ENCODE measurements at places on chromosomes 1 and 21.
A peak's percentile ranks its signal among the peaks of the same experiment; 100 is the strongest.

DNA sequence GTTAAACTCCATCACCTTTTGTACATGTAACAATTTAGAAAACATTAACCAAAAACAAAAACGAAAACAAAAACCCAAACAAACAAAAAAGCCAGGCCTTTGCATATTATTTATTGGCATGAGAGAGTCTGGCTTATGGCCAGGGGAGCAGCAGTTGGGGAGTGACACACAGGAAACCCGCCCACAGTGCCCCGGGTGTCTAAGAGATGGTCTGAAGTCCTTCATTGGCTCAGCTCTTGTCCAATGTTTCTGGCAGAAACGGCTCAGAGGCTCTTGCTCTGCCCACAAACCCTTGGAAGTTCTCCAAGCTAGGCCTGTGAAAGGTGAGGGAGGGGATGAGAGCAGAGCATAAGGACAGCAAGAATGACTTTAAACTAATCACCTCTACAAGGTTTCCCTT is 131.5 kb downstream of the CNIH3 start:
- no peak for DNase-seq

DNA sequence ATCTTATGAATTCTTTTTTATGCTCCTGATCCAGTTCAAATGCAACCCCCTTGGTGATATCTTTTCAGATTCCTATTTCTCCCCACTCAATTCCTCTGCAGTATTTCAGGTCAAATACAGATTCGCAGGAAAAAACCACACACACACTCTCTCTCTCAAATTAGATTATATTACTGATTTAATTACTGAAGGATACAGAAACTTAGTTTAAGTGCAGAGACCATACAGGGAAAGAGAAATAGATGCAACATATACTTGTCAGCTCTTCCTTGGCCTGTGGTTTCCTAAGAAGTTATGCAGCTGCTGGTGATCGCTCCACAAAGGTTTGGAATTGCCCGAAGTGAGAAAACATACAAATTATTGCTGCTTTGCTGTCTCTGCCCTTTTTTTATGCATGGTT is 400.9 kb downstream of the AGBL4 start:
- DNase-seq: no peak

GRCh38 chr1:193069748-193070385 is 10.5 kb downstream of the RO60 start:
- peak; percentile 4 for DNase-seq

- no peak for DNase-seq
Observed at GRCh38 chr1:12450756-12451559, 167.1 kb downstream of the DHRS3 start.

- DNase-seq: no peak
Observed at GRCh38 chr1:55712148-55712547, 497.0 kb upstream of the USP24 start.

Data from hepatic stellate cell (primary cell).